ENCODE measurements at places on chromosomes 1 and 21.

DNA sequence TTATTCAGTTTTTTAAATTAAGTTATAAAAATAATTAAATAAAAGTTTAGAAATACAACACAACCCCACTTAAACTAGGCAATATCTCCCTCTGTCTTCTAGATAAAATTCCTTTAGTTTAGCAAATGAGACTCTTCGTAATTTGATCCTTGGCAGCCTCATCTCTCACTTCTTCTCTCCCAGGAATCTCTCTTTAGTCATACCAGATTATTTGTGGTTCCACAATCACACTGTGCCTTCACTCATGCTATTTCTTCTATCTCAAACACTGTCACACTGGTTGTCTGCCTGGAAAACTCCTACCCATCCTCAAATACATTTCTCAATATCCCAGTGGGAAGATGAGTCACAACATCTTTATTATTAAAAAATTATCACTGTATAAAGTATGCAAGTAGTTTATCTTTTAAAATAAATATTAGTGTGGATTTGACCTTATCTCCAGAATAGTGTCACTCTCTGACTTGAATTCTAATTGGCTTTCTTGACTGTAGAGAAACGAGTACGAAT is 195.5 kb downstream of the KCNH1 start:
- no peak for DNase-seq

DNA sequence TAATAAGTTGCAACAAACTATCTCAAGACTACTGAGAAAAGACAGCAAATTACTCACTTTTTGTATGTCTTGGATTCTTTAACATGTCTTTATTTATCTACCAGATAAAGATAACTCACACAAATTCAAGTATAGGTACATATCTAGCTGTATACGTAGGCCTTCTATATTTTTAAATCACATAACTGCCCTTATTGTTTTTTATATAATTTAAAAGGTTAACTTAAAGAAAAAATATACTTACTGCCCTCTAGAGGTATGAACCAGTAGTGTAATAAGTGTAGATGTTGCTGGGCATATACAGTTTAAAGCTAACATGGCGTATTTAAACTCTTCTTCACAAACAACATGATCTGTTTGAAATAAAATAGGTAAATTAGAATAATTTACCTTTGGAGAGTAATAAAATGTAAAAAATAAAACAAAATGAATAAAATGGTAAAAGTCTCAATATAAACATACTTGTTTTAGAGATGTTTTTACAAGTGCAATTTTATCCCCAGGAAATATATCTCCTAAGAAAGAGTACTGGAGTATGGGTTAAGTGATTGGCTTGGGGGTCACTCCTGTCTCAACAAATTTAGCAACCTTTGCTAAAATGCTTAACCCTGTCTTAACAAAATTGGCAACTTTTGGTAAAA is 235.2 kb downstream of the KCNT2 start:
- peak; percentile 23 for DNase-seq

DNA sequence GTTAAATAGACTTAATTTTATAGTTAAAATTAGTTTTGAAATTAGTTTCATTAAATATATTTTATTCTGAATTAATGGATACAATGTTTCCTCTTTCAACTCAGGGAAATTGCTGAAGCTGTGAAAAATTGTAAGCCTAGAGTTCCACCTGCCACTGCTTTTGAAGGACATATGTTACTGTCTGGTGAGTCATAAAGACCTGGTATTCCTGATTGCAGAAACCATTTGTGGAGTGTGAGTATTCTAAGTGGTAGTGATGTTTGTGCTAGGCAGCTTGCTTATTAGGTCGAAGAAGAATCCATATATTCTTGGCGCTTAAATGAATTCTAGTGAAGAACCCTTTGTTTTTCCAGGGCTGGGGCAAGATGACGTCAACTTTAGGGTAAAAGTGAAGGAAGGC is 34.0 kb downstream of the MTR start:
- no peak for DNase-seq

GRCh38 chr1:109897259-109897955 is 13.2 kb upstream of the CSF1 start:
- DNase-seq = no peak

GRCh38 chr1:15406614-15407559 is 2.8 kb upstream of the EFHD2 start:
- DNase-seq = no peak

GRCh38 chr21:43211760-43212115 is 42.9 kb downstream of the CRYAA start:
- no peak for DNase-seq

- DNase-seq = no peak
Measured at GRCh38 chr1:187476671-187477070, 647.9 kb downstream of the PLA2G4A start.

DNA sequence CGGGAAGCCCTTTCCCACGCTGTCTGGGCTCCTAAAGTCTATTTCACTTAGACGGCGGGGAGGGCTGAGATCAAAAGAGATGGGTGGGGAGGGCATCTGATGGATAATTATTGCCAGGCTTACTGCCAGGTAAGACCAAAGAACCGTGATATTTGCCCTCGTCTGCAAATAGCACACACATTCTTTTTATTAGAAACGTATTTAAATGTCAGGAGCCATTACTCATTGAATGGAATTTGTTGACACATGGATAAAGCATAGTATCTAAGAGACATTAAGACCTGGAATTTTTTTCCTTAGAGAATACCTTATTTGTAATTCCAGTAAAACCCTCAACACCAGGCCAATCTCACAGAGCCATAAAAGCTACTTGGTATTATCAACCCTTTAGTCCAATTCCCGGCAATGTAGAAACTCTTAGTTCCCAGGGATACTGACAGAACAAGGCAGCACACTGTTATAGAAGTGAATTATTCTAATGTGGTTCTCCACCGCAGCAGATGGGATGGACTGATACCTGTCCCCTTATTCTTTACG is 10.6 kb downstream of the URB1 start:
- no peak for DNase-seq
